Activated naive CD8-positive, alpha-beta T cell treated with anti-CD3 and anti-CD28 coated beads for 36 hours (primary cell): ENCODE measurements at places on chromosomes 6 and 20. TPM values are rescaled to one million over a fixed set of nuclear protein-coding genes. Genes with fewer than 3 reads are reported as not detected.

PPIL6 gene
- total RNA-seq = 0.64 TPM

DNA sequence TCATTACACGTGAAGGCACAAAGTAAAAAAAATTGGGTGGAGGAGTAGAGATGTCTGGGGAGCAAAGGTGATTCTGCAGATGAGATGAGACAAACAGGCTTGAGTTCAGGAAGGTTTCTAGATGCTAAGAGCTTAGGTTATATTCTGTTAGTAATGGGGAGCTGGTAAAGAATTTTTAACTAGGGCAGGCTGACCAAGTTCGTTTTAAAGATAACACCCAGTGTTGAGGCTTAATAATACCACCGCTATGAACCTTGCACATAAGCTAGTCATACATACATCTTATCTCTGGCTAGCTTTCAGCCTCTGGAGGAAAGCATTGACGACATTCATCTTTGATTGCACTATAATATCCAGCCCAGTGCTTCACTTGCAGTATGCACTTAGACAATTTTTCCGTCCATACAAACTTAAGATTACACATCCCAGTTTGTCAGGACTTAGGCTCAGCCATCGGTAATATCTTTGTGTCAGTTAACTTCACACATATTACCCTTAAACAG lies 12.1 kb downstream of the NHSL1 start:
- H3K27ac ChIP-seq = no peak overlapping the region
- H3K4me1 ChIP-seq = peaks cover 9% of the 10 kb centered on the region
- no peaks in the 10 kb centered on the region for H3K36me3 ChIP-seq
- no peak for DNase-seq
- H3K4me3 ChIP-seq = no peak overlapping the region
- peaks cover 8% of the 10 kb centered on the region for H3K27me3 ChIP-seq

GPSM3 gene
- total RNA-seq = 71.3 TPM

DNA sequence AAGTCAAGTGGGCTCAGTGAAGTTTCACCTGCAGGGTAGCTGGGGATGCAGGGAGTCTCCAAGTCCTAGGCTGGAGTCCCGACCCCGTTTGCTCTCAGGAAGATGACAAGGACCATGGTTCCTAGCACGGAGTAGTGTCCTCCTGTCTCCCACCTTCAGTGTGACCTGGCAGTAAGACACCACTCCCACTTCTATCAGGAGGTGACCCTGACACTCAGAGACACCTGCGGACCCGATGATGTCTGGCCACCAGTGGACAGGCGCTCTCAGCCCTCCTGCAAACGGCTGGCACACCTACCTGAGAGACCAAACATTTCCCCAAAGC lies 1.1 kb downstream of the SOD2 start:
- no peaks in the 10 kb centered on the region for H3K27me3 ChIP-seq
- H3K36me3 ChIP-seq = peaks cover 30% of the 10 kb centered on the region
- H3K4me1 ChIP-seq = peaks cover 44% of the 10 kb centered on the region
- peak overlapping the region; percentile 93 for H3K27ac ChIP-seq
- H3K4me3 ChIP-seq = peak overlapping the region; percentile 94

NKX2-4 gene
- not detected for total RNA-seq

- no peaks in the 10 kb centered on the region for H3K36me3 ChIP-seq
- no peaks in the 10 kb centered on the region for H3K4me1 ChIP-seq
- no peak overlapping the region for H3K4me3 ChIP-seq
- H3K27me3 ChIP-seq = peaks cover 21% of the 10 kb centered on the region
- no peak for DNase-seq
These were observed 35.2 kb upstream of the STMND1 start for GRCh38 chr6:17066610-17067009.

DNA sequence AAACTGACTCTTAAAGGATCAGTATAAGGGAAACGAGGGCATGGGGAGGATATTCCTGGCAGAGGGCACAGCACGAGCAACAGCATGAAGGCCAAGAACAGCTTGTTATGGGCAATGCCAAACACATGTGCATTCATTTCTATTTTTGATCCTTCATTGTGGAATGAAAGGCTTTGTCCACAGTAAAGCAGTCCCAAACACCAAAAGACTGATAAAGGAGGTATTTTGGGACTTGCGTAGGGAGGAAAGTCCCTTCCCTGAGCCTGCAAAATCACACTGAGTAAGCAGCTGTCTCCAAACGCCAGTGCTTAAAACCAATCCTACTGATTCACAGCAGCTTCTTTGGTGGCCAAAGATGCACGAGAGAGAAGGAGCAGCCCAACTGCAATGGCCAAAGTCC lies 138.2 kb downstream of the UNC5CL start:
- H3K4me1 ChIP-seq = no peaks in the 10 kb centered on the region
- H3K4me3 ChIP-seq = no peak overlapping the region
- H3K27ac ChIP-seq = no peak overlapping the region
- no peak for DNase-seq
- peaks cover 5% of the 10 kb centered on the region for H3K27me3 ChIP-seq
- H3K36me3 ChIP-seq = no peaks in the 10 kb centered on the region

DNA sequence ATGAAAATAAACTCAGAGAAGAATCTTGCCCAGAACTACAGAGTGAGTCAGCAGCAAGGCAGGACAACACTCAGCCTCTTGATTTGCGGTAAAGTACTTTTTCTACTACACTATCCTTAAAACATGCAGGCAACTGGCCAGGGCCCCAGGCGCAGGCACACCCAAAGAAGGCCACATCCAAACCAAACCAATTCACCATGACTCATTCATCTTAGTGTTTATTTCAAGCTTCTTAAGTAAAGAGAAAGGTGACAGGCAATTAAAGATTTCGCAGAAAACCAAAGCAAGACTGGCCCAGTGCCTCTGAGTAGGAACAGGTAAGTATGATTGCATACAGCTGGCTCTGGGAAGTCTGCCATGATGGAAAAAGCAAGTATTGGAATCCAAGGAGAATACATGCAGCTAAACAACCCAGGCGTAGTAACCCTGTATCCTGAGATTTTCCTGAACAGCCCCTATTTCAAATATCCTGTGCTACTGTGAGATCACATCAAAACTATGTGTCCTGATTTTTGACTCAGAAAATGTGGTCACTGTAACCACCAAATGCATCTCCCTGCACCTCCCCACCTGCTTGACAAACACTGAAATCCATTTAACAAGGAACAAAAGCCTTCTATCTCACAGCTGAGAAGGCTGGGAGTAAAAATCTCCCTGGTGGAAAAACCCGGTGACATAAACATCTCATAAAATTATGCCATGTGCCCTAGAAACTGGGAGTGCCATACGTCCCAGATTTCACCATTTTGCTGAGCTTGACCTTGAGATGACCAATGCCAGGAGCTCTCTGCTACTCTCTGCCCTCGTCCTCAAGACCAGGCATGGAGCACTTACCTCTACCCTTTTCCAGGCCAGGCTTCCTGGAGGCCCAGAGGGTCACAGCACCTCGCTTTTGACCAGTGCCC lies 12.4 kb downstream of the WFDC3 start:
- H3K27me3 ChIP-seq = peaks cover 6% of the 10 kb centered on the region
- peaks cover 6% of the 10 kb centered on the region for H3K4me1 ChIP-seq
- no peak overlapping the region for H3K4me3 ChIP-seq
- DNase-seq = no peak
- no peaks in the 10 kb centered on the region for H3K36me3 ChIP-seq

C20orf141 gene
- not detected for total RNA-seq

GRCh38 chr6:136739501-136739900 lies 52.8 kb downstream of the MAP3K5 start:
- no peak for DNase-seq
- no peaks in the 10 kb centered on the region for H3K27me3 ChIP-seq
- no peaks in the 10 kb centered on the region for H3K36me3 ChIP-seq
- H3K4me1 ChIP-seq = peaks cover 5% of the 10 kb centered on the region
- H3K4me3 ChIP-seq = no peak overlapping the region

DNA sequence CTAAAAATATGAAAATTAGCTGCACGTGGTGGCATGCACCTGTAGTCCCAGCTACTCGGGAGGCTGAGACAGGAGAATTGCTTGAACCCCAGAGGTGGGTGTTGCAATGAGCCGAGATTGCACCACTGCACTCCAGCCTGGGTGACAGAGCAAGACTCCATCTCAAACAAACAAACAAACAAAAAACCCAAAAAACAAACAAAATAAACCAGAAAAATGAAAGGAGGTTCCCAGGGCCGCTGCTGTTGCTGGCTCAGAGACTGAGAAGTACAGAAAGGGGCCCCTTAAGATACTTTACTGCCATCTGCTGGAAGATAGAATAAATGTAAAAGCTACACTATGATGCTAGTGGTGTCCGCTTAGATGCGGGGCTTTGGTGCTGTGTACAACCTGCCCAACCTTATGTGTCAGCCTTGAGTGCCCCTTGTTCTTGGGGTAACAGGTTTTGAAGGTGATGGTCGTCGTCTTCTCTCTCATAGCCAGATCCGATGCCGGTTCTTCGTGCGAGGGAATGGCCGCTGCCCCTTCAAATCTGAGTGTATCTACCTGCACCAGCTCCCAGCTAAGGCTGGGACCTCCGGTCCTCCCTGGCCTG lies 2.8 kb upstream of the FANCE start:
- H3K27me3 ChIP-seq = no peaks in the 10 kb centered on the region
- H3K27ac ChIP-seq = no peak overlapping the region
- no peaks in the 10 kb centered on the region for H3K36me3 ChIP-seq
- no peak overlapping the region for H3K4me3 ChIP-seq
- H3K4me1 ChIP-seq = peaks cover 23% of the 10 kb centered on the region

DNA sequence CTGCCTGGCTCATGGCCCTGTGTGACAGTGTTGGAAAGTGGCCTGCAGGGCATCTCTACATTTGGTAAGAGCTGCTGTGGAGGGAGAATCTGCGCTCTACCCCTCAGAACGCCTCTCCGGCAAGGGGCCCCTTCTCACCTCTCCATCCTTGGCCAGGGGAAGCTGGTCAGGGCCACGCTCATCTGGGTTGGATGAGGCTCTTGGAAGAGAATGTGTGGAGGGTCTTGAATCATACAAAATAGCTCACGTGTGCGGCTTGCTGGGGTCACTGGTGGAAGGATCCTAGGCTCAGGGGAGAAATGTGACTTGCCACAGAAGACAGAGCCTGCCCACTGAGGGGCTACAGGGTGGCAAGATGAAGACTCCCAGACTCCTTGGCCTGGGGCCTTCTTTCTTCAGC lies 105.0 kb downstream of the SCML4 start:
- no peak overlapping the region for H3K27ac ChIP-seq
- peaks cover 66% of the 10 kb centered on the region for H3K4me1 ChIP-seq
- DNase-seq = no peak
- no peaks in the 10 kb centered on the region for H3K27me3 ChIP-seq
- peaks cover 41% of the 10 kb centered on the region for H3K36me3 ChIP-seq

DNA sequence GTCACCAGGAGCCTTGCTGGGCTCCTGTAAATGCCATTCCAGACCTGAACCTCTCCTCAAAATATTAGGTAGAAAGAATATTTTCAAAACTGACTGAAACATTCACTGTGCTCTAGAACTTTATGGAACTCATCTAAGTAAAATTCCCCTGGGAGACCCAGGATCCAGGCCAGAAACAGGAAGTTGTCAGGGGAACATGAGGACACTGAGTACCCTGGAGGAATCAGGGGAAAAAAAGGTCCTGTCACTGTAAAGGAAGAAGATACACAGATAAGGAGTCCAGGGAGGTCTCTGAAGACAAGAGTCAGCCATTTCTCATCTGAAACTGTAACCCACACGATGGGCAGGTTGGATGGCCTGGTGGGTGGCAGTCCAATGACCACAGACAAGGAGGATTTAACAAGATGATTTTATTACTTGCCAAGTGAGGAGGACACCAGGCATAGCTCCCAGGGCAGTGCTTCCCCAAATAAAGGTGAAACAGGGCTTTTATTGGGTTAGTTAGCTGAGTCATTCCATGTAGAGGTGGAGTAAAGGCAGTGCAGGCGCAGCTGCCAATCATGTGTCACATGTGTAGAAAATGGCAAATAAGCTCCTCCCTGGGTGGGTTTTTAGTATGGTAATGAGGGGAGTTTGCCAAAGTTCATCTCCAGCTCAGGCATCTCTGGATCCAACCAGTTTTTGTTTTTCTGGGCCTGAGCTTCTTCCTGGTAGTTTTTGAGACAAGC lies 138.5 kb downstream of the RCAN2 start:
- DNase-seq = no peak
- no peak overlapping the region for H3K4me3 ChIP-seq
- H3K27me3 ChIP-seq = no peaks in the 10 kb centered on the region

DNA sequence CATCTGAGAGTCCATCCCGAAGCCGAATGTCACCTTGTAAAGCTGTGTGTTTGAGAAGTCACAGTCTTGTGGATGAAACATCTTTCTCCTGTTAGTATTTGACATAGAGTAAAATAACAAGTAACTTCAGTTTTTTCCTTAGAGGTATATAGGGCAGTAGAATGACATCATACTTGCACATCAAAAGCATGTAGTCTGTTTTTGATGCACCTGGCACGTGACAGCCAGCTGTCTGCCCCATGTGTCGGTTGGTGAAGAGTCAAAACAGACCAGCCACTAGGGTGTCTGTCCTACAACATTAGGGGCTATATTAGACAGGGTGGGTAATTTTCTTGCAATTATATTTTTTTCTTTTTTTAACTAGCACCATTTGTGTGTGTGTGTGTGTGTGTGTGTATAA lies 70.2 kb downstream of the SNX9 start:
- DNase-seq = no peak
- no peaks in the 10 kb centered on the region for H3K27me3 ChIP-seq
- H3K36me3 ChIP-seq = peaks cover 72% of the 10 kb centered on the region
- H3K4me3 ChIP-seq = no peak overlapping the region

DEFB126 gene
- not detected for total RNA-seq

ACSS1 gene
- 14.5 TPM for total RNA-seq

- no peak overlapping the region for H3K4me3 ChIP-seq
These were observed 286.8 kb downstream of the CDH4 start for GRCh38 chr20:61538943-61539265.

DNA sequence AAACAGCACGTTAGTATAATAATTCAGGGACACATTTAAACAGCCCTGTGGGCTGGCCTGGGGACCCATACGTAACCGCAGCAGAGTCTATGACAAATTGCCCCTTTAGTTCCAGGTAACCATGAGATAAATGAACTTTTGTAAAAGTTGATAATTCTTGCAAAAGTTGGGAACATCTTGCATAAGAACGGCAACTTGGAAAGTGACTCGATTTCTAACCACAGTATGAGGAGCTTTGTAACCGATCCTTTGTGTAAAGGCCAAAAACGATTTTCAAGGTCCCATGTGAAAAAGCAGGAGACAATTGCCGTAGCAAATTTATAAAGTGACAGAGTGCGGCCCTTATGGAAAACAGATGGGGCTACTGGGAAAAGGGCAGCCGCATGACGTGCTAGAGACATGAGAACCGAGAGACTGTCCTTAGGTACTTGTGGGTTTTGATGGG lies 81.6 kb downstream of the PSMG4 start:
- no peaks in the 10 kb centered on the region for H3K36me3 ChIP-seq
- no peak overlapping the region for H3K27ac ChIP-seq
- H3K4me3 ChIP-seq = no peak overlapping the region
- H3K27me3 ChIP-seq = peaks cover 4% of the 10 kb centered on the region
- DNase-seq = no peak
- H3K4me1 ChIP-seq = peaks cover 19% of the 10 kb centered on the region

- DNase-seq = no peak
- no peak overlapping the region for H3K4me3 ChIP-seq
These were observed 228.0 kb upstream of the PLN start for GRCh38 chr6:118319894-118320649.
